Esophagus squamous epithelium (tissue), 5 donors: ENCODE measurements at places on chromosomes 11 and 22.

DNA sequence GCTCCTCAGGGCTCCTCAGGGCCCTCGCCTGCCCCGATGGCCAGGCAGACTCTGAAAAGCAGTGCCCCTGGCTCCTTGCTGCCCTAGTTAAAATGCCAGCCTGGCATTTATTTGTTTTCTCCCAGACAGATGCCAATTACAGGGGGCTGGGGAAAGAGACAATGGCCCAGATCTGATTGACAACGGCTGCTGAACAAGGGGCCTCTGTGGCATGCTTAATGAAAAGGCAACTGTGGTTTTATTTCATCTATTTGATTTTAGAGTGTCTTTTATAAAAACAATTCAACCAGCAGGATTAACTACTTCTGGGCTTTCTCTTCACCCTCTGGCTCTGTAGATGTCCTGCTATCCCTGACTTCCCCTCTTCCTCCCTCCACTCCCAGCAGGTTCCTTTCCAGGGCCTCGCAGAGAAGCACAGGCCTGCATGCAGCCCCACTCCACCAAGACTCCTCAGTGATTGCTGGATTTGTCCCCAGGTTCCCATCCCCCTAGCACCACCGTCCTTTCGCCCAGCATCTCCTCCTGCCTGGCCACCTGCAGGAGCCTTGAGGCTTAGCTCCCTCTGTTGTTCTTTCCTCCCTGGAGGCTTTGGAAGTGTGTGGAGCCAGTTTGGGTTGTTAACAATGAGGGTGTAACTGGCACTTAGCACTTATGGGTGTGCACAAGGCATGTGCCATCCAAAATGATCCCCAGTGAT, 171.1 kb downstream of the TENM4 start:
- no peak for DNase-seq

GRCh38 chr11:72522186-72522585, 87.9 kb upstream of the CLPB start:
- no peak for DNase-seq

GRCh38 chr22:46454504-46455269, 82.7 kb downstream of the CELSR1 start:
- DNase-seq: no peak

- DNase-seq: no peak
Measured at GRCh38 chr11:44258190-44258489, 51.8 kb downstream of the ALX4 start.

GRCh38 chr11:111350811-111351210, 28.3 kb downstream of the POU2AF1 start:
- no peak for DNase-seq

DNA sequence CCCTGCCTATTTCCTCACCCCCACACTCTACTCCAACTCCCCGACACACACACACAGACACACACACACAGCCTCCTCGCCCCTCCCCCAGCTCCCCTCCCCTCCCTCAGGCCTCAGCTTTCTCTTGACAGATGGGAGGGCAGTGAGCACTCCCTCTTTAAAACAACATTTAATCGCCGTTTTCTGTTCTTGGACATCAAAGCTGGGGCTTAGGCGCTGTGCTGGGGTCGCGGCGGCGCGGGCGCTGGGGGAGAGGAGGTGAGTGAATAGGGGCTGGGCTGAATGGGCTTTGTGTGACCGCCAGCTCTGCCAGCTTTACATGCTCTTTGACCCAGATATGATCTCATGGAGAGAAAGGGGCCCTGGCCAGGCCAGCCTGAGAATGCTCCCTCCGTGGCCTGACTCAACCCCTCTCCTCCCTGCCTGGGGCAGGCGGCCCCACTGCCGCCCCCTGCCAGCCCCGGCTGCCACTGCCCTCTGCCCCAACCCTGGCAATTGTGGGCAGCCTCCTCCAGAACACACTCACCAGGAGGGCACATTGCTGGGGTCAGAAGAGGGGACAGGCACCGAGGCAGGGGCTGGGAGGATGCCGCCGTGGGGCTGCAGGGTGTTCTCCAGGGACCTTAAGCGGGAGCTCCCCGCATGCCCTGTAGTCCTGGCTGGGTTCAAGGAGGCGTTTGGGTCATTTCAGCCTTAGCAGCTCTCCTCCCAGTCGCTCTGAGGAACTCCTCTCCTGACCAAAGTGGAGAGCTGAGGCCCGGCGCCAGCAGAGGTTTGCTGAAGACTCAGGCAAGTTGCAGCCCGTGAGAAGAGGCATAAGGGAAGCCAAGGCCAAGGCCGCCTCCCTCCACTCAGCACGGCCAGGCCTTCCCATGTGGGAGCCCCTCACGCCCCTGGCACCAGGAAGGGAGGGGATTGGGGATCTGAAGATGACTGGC, 38.3 kb upstream of the NNMT start:
- DNase-seq: no peak

- no peak for DNase-seq
Measured at GRCh38 chr11:8060801-8061554, 20.0 kb upstream of the TUB start.

GRCh38 chr11:67691149-67691548, 16.7 kb upstream of the ALDH3B2 start:
- no peak for DNase-seq

- no peak for DNase-seq
Measured at GRCh38 chr11:130189492-130190210, 30.1 kb downstream of the ST14 start.

DNA sequence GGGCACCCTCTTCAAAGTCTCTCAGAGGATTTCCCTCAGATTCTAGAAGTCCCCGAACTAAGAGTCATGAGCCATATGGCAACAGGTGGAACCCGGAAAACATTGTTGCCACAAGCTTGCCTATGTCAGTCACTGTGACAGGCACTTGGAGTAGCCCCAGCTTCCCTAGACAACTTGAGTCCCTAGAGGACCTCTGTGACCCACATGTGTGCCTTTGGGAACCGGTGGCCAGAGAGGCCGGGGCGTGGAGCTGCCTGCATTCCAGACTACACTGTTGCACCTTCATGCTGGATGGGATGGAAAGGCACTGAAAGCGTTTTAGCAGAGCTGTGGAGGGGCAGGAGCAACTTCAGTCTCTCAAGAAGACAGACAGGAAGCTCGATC, 12.1 kb downstream of the SLC37A2 start:
- no peak for DNase-seq

GRCh38 chr11:4643076-4643475, 706 bp upstream of the OR51E1 start:
- no peak for DNase-seq
